Kidney epithelial cell (primary cell): ENCODE measurements at places on chromosomes 11 and 22.

DNA sequence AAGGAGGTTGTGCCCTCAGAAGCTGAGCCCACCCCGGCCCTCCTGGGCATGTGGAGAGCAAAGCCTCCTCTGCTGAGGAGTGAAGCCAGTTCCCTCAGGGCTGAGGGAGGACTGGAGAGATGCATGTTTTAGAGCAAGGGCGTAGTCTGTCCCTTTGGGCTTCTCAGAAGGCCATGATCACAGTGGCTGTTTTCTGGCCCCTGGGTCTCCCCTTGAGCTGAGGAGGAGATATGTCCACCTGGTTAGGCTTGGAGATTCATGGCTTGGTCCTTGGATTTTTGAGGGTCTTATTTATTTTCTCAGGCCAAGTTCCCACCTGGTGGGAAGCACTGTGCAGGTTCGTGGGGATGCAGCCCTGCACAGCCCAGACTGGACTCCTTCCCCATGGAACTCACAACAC is 46.5 kb upstream of the THY1 start:
- DNase-seq: no peak

- DNase-seq: peak; percentile 19
Observed at GRCh38 chr11:132177106-132177505, 806.7 kb downstream of the NTM start.

DNA sequence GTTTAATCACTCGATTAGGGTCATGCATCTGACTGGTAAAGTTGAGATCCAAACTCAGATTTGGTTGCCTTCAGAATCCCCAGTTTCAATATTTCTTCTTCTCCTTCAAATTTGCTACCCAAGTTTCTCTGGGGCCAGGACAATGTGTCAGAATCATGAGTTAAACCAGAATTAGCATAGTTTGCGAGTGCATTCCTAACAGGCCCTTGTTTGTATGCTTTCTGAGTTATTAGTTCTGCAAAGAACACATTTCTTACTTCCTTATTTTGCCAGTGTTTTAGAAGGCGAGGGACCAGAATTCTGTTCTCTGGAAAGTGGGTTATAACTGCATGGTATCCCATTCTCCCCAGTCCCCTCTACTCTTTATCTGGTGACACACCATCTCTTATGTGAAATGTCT is 112.0 kb downstream of the ARL14EP start:
- no peak for DNase-seq

- no peak for DNase-seq
Observed at GRCh38 chr22:40511604-40512003, 124.9 kb downstream of the MRTFA start.

DNA sequence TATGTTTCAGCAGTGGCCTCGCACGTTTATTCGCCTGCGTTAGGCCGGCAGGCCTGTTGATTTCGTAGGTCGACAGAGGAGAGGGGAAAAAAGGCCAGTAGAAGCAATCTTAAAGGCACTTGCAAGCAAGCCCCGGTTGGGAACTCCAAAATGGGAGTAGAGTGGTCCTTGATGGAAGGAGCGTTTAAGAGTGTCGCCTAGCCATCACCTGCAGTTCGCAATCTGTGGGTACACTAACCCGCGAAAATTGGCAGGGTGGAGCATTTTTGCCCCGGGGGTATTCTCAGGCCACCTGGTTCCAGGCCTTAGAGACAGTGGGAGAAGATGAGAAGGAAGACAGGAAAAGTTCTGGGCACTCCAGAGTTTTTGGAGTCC is 1.1 kb downstream of the EWSR1 start:
- DNase-seq: no peak

GRCh38 chr22:45185718-45186514 is 22.2 kb downstream of the NUP50 start:
- no peak for DNase-seq

- no peak for DNase-seq
Observed at GRCh38 chr11:18254781-18255361, 6.4 kb upstream of the SAA2 start.
